ENCODE measurements at places on chromosomes 7 and 10.

DNA sequence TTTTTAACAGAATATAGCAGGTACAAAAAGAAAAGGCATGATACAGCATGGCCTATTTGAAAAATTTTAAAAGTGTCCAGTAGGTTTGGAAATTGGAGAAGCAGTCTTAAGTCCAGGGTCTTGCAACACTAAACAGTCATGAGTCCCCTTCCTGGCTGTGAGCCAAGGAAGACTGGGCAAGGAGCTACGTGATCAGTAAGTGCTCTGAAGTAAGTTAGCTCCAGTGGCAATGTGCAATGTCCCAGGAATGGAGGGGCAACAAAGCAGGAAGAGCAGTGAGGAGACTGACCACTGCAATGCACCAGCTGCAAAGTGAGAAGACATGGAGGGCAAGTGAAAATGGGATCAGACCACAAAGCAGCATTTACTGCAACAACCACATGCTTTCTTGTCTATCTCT lies 72.9 kb upstream of the GRID1 start:
- DNase-seq, result no peak

DNA sequence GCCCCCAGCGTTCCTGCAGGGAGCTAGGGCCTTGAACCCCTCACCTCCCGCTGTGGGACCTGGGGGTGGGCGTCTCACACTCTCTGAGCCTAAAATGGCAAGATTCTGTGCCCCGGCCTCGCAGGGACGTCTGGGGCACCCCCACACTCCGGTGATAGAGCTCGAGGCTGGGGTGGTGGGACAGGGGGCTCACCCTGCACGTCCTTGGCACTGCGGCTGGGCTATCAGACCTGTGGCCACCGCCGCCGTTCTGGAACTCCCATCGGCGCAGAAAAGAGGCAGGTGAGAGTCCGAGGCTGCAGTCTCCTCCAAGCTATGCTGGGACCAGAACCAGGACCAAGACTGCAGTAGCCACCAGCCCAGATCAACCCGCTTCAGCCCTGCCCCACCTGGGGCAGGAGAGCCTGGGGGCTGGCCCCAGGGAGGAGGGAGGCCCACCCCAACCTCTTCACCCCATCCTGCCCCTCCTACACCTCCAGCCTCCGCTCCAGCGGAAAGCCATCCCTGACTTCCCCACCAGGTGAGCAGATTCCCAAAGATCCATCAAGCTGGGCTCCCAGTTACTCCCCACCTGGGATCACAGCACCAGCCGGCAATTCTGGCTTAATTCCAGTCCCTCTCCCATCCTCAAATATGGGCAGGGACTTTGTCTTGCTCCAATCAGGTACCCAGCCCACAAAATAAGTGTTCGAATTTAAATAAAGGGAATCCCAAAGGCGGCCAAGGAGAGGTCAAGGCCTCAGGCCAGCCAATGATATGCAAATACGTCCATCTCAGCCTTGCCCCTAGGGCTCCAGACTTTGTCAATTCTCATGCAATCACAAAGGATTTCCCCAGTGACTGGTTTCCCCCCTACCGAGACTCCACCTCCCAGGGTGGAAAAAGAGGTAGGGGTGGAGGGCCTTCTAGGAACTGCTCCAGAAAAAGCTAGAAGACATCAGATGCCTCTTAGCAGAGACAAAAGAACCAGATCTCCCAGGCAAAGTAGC lies 16.4 kb downstream of the TNRC18 start:
- DNase-seq, result no peak

DNA sequence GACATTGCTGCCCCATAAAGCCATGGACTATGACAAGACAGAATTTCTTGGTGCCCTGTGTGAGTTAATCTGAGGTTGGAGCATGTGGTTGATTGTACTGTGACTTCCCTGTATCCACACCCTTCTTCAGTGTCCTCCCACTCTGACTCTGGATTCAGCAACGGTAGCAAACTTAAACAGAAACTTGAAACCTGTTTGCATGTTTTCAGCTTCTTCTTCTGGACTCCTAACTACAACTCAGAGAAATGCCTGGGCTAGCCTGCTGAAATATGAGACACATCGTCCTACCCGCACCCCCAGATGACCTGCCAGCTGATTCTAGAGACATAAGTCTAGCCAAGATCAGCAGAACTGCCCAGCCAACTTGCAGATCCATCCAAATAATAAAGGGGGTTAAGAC lies 78.4 kb downstream of the IPMK start:
- DNase-seq, result no peak

- no peak for DNase-seq
These were observed 1193.9 kb downstream of the DNAJB9 start for GRCh38 chr7:109763611-109764010.

DNA sequence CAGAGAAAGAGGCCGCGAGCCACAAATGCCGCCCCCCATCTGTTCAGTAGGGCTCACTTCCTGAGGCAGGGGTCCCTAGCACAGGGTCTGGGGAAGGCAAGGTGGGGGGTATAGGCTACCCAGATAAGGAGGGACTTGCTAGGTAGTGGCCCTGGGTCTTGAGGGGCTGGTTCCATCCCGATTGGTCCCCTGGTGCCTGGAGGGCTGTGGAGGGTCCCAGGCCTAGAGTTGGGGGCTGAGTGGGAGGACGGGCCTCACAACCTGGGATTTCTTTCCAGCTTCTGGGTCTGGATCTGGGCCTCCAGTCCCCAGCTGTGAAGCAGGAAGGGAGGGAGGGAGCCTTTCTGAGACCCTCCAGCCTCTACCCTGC lies 75.1 kb upstream of the EN2 start:
- no peak for DNase-seq

GRCh38 chr7:1123715-1124114 lies 35.8 kb downstream of the GPER1 start:
- no peak for DNase-seq

DNA sequence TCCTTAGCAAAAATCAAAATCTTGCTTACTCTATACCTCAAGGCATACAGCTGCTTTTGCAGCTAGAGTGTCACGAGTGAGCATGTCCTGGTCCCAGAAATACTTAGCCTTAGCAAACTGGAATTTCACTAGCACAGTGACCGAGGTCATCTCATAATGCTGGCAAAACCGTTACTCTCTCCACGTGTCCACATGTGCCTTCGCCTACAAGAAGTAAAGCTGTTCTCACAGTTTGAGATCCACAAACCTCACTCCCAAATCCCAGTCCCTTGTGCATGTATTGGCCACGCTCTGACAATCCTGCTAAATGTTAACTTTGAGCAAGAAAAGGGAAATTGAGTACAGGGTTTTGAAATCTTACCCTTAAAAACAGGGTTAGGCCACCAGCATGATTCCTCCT lies 111.0 kb upstream of the PLXDC2 start:
- DNase-seq, result no peak
